Karpas-422 (cell line): ENCODE measurements at places on chromosomes 1 and 21.

GRCh38 chr1:240539769-240540414, 72.1 kb downstream of the GREM2 start:
- no peak for DNase-seq

GRCh38 chr1:35929730-35930592, 944 bp upstream of the AGO3 start:
- peak; percentile 82 for DNase-seq

- DNase-seq = no peak
Observed at GRCh38 chr1:233299450-233299849, 3.9 kb upstream of the PCNX2 start.

GRCh38 chr21:45417951-45418300, 13.0 kb downstream of the COL18A1 start:
- DNase-seq = no peak

DNA sequence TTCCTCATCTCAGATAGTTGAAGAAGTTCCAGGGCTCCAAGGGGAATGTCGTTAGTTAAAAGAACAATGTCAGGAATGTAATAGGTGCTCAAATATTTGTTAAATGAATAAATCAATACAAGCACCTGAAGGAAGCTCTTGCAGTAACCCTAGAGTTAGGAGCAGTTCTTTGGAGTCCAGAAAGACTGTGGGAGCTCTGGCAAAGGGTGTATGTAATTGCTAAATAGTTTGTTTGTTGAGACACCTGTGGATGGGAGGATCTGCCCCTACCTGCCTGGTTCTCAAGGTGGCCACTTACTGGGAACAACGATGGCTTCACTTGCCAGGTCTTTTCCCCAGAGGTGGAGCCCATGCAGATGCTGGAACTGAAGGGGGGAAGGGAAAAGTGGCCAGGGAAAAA, 27.5 kb upstream of the JUN start:
- no peak for DNase-seq

DNA sequence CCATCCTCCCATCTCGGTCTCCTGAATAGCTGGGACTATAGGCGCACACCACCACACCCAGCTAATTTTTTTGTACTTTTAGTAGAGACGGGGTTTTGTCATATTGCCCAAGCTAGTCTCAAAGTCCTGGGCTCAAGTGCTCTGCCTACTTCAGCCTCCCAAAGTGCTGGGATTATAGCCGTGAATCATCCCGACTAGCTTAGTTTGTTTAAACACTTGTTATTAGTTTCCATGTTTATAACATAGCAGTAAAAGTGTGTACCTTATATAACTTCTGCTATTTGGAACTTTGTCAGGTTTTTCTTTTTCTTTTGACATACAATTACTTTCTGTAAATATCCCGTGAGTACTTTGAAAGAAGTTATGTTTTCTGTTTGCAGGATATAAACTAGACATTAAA, 60.6 kb upstream of the C1orf21 start:
- no peak for DNase-seq

DNA sequence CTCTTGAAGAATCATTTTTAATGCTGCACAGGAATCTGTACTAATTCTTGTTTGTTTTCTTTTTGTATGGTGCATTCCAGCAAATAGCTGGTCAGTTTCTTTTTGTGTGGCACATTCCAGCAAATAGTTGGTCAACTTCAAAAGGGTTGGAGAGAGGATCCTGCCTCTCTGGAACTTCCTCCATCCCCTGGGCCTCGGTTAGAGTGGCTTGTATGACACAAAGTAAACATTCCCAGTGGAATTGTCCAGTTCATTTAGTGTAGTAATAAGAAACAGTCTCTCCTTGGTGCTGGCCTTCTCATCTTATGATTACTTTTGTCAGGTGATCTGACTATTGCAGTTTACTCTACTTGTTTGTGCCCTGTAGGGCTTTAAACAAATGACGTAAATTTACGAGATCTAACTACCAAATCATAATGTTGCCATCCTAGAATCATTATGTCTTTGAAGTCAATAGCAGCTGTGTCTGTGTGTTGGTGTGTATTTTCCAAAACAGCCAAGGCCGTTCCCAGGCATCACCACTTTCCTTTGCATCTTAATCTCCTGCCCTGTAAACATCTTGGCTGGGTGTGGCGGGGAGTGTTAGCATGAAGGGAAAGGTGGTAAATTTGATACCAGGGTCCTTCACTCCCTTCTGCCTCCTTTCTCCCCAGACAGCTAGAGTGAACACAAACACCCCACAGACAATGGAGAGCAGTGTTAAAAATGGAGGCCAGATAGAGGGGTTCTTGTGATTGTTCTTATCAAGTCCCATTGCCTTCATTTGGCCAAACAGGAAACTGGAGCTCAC, 77.9 kb downstream of the CDC7 start:
- no peak for DNase-seq

- DNase-seq = no peak
Observed at GRCh38 chr1:83791821-83792437, 207.0 kb downstream of the TTLL7 start.

- DNase-seq = no peak
Observed at GRCh38 chr21:38905752-38906151, 100.0 kb downstream of the ETS2 start.
